ENCODE measurements at places on chromosomes 16 and 17. TPM values are rescaled to one million over a fixed set of nuclear protein-coding genes. Genes with fewer than 3 reads are reported as not detected.

Gene CSH2
- not detected for total RNA-seq

Gene SHISA9
- 22.2 TPM for total RNA-seq

Gene FOXF1
- not detected for total RNA-seq

- DNase-seq = peak; percentile 99
Measured at GRCh38 chr16:58129097-58129936, at the start of gene CFAP20. Gene CFAP20, minus strand, starts transcription at chr16:58129381. Its CDS starts 266 bp downstream, at chr16:58129115.

- DNase-seq = no peak
Measured at GRCh38 chr16:86277221-86277620, 233.1 kb upstream of the FOXF1 start.

- peak; percentile 81 for DNase-seq
Measured at GRCh38 chr17:7853691-7854038, 1.2 kb upstream of the TMEM88 start.

DNA sequence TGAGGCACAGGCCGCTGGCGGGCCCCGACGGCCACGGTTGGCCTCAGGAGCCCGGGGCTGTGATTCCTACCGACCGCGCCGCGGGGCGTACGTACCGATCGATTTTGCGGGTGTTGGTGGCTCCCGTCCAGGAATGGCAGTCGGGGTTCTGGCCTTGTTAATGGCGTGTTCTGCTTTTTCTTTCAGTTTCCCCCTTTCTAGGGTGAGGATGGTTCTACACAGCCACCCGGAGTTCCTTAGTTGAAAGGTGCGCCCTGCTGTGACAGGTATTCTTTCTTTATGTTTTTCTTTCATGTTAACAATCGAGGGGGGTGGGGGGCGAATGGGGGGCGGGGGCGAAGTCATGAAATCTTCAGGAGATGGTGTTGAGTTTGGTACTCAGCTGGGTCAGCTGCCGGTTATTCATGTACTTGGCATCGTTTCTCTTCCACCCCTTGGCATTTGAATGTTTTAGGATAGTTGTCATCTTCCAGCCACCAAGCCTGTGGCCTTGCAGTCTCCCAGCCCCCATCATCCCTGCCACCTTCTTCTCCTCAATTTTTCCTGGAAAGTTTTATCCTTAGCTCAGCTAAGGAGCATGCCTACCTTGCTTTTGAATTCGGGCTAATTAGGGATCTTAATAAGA lies 802 bp downstream of the CYLD start:
- peak; percentile 67 for DNase-seq
